ENCODE measurements at places on chromosomes 6 and 20. TPM values are rescaled to one million over a fixed set of nuclear protein-coding genes. Genes with fewer than 3 reads are reported as not detected.

The BTN1A1 gene
- total RNA-seq = not detected

The WASF1 gene
- 11.6 TPM for total RNA-seq

The TREML2 gene
- not detected for total RNA-seq

The XRN2 gene
- 86.7 TPM for total RNA-seq

The MMP24 gene
- total RNA-seq = 26.7 TPM

The LAMP5 gene
- total RNA-seq = 0.08 TPM

The CPNE5 gene
- 0.18 TPM for total RNA-seq

The SLC22A23 gene
- total RNA-seq = 8.2 TPM

The KHDC1L gene
- 0.26 TPM for total RNA-seq
